ENCODE measurements at places on chromosomes 7 and 10.

DNA sequence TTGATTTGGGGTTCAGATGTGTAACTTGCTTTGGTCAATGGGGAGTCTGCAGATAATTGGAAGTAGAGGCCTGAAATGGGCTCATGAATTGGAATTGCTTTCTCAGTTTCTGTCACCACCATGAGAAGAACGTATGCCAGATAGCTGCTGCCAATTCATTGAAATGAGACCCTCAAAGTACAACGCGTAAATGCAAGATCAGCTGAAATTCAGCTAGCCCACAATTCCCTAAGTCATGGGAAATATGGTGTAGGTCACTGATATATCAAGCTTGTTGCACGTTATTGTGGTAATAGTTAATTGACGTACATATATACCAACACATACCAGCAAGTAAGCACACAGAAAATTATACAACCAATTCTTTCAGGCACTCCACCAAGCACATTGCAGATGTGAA lies 520.0 kb downstream of the NRG3 start:
- DNase-seq = no peak

DNA sequence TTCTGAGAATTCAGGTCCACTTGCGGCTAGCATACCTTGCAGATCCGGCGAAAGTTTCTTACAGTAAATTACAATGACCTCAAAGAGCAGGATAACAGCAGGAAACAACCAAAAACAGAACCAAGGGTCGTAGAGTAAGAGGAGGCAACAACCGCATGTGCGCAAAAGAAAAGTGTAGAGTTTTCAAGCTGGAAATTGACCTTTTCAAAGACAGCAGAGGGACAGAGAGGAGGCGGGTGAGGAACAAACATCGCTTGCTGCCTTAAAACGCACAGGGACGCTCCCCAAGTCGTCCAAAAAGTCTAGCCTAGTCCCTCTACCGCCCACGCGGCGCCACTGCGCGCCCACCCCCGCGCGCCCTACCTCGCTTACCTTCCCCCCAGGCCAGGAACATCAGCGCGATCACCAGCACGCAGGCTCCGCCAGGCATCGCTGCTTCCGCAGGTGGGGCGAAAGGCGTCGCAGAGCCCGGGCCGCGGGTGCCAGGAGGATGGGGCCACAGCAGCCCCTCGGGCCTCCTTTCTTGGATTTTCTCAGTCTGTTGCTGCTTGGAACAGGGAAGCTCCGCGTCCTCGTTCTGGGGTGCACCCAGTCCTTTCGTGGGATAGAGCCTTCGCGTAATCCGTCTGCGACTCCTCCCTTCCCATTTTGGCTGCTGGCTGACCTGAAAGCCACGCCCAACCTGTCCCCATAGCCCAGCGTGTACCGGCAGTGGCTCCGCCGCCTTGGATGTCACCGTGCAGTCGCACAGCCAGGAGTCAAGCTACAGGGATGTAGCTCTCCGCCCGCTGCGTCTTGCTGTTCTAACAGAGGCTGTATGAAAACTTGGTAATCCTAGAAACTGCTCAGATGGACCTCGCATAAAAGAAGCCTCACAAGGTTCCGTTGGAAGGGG lies at the start of gene VWDE:
Gene VWDE, minus strand, starts transcription at position 579 of the 895 bp plus-strand sequence. Its CDS starts 149 bp downstream, at position 430.
- peak; percentile 97 for DNase-seq

GRCh38 chr7:76296743-76297740 lies 5.4 kb upstream of the HSPB1 start:
- no peak for DNase-seq

GRCh38 chr7:138854115-138854645 lies 56.2 kb upstream of the ATP6V0A4 start:
- DNase-seq = no peak

DNA sequence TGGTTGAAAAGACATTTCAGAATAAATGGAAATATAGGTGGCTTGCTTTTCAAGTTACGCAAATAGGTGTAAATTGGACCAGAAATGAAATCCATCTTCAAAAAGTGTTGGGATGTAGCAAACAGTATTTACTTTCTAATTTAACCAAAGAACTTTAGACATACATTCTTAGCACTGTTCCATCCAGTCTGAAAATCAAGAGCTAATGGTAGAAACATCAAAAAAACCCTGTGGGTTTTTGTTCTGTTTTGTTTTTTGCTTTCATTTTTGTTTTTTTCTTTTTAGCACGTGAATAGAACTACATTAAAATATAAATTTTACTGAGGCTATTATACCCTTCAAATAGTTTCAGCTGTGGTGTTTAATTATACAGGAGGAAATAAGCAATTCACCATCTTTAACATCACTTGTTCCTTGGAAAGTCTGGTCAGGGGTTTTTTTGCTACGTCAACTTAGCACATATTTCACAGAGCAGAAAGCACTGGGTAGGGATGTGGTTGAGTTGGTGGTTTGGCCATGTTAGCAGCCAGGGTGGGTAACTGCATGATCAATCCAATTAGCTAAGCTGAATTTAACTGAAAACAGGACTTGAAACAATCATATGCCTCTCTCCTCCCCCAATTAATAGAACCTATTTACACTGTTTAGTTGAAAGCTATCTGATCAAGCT lies 275.4 kb upstream of the PFKP start:
- DNase-seq = no peak

Data from NCI-H1105 treated with DMSO at 0.1 percent for 48 hours (cell line).